ENCODE measurements at places on chromosomes 16 and 17.

DNA sequence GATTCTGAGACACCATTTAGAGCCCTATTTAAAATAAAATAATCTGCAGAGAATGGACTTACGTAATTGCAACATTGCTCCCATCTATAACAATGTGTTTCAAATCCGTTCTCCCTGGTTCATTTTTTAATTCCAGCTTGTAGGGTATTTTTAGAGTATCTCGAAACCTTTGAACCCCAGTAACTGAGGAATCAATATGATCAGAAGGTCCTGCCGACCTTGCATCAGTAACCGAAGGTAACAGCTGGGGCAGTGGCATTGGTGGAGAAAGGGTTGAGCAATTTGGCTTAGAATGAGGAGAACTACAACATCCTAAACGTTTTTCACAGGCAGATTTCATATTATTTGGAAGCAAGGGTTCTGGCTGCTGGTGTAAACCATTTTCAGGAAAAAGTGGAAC, 49.3 kb downstream of the N4BP1 start:
- no peak for DNase-seq

GRCh38 chr17:75457047-75457654, 716 bp downstream of the TMEM94 start:
- DNase-seq = no peak

- DNase-seq = no peak
Observed at GRCh38 chr16:88805340-88805715, 1.7 kb downstream of the CDT1 start.

DNA sequence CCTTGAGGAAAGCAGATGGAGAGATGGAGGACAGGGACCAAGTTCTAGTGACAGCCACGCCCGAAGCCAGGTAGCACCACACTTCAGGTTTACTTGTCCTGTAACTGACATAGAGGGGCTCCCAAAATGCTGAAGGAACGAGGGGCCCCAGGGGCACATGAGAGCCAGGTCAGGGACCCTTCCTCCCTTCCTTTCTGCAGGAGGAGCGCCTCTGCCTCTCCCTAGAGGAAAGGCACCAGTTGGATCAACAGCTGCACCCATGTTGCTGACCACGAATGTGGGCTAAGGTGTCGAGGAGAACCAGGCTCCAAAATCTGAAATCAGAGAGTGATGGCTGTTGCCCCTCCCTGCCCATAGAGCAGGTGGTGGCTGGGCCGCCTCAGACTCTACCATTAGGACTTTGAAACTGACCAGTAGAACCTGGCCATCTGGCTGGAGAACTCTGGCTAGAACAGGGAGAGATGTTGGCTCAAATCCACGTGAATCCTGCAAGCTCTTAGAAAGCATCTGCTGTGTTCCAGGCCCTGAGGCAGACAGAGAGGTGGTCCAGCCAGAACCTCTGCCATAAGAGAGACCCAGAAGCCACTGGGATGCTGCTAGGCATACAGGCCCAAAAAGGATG, 218.8 kb downstream of the KATNIP start:
- no peak for DNase-seq

- no peak for DNase-seq
Observed at GRCh38 chr16:5215901-5216300, 118.3 kb upstream of the EEF2KMT start.

DNA sequence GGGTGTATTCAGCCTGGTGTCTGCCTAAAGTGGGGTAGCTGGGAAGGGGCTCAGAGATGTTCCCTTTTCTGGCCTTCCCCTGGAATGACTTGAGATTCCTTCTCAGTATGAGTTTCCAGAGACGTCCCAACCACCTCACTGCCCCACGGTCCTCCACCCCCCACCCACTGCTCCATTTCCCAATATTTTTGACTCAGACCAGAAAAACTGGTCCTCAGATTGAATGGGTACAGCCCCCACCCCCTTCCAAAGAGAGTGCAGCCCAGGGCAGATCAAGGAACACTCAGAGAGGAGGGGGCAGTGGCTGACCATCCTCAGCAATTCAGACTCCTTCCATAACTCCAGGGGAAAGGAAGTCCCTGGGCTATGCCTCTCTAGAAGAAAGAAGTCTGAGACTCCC, 3.2 kb downstream of the ACLY start:
- no peak for DNase-seq

- no peak for DNase-seq
Observed at GRCh38 chr17:42018339-42018738, 1.1 kb upstream of the DNAJC7 start.

GRCh38 chr16:12976496-12976895, 75.1 kb downstream of the SHISA9 start:
- DNase-seq = no peak

- no peak for DNase-seq
Observed at GRCh38 chr16:66740010-66740409, 11.4 kb downstream of the DYNC1LI2 start.

DNA sequence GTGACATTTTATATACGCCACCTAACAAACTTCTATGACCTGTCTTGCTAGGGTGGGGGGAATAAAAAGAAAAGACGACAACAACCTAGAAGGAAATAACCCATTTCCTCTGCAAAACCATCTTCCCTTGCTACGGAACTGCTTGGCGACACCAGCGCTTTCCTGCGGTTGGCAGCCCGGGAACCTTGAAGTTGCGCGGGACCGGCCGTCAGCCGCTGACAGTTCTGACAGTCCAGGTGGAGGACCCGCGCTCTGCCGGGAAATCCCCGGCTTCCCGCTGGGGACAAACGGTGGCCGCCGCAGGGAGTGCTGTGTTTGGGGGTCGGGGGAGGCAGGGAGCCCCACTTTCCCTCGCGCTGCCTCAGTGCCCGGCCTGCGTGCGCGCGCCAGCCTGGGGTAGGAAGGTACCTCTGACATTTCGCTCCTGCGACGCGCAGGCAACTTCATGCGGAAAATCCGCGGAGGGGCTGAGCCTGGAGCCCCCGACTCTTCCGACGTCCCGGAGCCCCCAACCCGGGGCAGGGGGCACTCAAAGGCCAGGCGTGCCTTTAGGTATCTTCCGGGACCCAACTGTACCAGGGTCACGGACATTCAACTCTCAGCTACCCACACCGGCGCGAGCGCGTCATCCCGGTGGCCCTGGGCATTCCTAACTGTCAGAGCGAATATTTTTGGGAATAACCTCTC, 516 bp downstream of the SLC16A6 start:
- peak; percentile 53 for DNase-seq

DNA sequence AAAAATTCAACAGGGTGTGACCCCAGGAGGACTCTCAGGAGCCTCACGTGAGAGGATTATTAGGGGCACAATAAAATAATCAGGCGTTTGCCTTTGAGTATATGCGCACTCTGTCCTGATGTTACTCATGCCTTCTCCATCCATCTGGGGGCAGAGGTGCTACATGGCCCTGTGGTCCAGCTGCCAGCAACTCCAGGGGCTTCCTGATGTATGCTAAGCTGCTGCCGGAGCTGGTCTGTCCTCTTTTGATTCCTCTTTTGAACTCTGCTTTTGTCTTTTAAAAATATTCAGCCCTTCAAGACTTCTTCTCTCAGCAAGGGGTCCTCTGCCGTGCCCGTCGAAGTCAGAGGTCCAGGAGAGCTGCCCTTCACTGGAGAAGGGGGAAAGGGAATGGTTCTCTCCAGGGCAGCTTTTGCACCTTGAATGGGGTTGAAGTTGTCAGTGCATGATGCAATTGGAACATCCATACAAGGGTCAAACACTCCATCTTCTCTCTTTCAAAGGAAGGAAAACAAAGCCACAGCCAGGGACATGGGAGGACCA, 431.4 kb downstream of the SHISA9 start:
- DNase-seq = no peak

DNA sequence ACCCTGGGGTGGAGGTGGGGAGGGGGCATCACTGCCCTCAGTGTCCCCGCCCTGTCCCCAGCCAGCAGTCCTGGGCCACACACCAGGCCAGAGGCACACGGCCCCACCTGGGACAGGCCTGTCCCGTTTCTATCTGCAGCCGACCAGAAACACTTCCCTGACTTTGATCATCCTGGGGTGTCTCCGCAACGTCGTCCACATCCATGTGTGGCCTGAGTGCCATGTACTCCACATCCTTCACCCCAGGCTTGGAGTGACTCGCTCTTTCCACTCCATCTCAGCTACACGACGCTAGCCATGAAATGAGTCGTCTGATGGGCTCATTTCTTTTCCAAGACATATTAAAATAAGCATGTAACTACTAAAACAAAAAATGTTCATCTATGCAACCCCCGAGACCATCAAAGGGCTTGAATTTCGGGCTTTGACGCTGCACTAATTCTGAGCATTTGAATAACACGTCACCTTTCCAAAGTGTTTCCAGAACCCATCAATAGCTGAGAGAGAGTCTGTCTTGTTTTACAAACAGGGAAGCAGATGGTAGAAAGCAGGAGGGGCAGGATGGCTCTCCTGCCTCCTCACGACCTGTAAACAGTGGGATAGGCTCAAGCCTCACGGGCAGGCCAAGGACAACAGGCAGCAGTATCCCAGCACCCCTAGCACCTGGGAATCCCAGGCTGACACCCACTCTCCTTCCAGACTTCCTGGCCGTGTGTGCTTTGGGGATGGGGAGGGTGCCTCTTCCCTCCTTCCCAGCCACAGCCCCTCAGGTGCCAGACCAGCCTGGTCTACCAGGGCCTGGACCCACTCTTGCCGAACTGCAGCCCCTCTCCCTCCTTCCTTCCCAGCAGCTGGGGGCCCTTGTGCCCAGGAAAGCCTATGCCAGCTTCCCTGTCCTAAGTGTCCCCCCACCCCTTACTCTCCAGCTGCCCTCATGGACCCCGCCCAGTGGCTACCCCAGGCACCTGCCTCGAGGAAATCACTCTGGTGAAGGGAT, 20.0 kb upstream of the RASD1 start:
- DNase-seq = no peak

- no peak for DNase-seq
Observed at GRCh38 chr16:78783570-78784079, 684.2 kb downstream of the WWOX start.

- peak; percentile 81 for DNase-seq
Observed at GRCh38 chr17:78214016-78214705, at the start of gene BIRC5. Gene BIRC5 (plus strand): TSS chr17:78214253. CDS start chr17:78214317, 64 bp downstream.

DNA sequence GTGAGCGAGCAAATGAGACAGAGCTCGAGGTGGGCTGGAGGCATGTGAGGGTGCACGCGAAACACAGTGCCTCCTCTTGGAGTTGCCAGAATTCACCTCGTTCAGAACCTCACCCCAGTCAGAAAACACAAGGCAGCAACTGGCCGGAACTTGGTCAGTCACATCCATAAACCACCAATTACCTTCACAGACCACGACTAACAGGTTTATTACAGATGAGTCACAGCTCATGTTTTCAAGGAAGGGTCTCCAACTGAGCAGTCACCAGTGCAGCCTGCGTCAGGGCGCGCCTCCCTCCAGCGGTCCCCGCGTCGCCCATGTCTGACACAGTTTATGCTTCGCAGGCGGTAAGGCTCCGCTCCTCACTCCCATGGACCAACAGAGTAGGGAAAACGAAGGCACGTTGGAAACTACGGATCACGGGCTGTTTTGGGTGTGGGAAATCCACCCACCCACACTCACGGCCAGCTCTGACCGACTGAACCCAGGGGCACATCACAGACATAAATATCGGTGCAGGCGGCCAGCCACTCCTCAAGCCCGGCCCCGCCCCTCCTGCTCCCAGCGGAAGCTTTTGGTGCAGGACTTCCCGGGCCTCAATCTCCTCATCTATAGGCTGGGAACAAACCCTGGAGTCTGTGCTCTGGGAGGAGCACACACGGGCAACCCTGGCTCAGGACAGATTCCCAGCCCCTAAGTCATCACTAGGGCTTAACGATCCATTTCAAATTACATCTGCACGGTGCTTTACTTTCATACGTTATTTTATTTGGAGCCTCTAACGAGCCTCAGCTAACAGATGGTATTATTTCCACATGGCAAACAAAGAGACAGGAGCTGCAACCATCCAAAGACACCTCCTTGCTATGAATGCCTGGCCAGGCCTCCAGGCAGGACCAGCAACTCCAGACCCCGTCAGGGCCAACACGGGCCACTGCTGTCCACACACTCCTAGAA, 126.3 kb downstream of the ZNF778 start:
- no peak for DNase-seq

- no peak for DNase-seq
Observed at GRCh38 chr17:42087736-42088705, 10.3 kb downstream of the ZNF385C start.

DNA sequence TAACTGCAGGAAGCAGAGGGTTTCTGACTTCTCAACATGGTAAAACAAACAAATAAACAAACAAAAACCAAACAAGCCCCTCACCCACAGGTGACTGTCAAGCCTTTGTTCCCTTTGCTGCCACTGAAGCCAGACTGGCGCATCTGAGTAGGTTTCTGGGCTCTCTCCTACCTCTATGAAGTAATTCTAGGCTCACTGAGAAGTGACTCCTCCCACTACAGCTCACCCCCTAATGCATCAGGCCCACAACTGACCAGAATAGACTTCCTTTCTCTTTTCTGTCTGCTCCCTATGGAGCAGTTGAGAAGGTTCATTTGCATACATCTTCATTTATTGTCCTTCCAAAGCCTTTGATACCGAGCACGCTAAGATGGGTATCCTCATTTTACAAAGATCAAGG, 77.0 kb upstream of the CCL2 start:
- DNase-seq = no peak

DNA sequence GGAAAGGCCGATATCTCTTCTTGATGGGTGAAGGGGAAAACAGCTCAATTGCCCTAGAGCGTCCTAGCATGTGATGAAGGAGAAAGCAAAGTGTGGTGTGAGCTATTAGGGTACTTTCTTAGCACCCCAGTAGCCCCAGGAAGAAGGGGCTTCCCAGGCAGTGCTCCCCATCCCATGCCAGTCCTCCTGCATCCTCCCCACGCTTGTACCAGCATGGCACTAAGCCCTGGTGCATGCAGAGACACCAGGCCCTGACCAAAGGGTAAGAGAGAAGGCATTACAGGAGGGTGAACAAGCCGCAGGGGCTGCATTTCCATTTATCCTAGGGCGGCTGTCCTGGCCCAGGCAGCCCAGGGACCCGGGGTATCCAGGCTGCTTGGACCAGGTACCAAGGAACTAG, 3.1 kb downstream of the CYB561 start:
- no peak for DNase-seq

GRCh38 chr17:48231995-48232959, 124.7 kb downstream of the SNX11 start:
- no peak for DNase-seq

DNA sequence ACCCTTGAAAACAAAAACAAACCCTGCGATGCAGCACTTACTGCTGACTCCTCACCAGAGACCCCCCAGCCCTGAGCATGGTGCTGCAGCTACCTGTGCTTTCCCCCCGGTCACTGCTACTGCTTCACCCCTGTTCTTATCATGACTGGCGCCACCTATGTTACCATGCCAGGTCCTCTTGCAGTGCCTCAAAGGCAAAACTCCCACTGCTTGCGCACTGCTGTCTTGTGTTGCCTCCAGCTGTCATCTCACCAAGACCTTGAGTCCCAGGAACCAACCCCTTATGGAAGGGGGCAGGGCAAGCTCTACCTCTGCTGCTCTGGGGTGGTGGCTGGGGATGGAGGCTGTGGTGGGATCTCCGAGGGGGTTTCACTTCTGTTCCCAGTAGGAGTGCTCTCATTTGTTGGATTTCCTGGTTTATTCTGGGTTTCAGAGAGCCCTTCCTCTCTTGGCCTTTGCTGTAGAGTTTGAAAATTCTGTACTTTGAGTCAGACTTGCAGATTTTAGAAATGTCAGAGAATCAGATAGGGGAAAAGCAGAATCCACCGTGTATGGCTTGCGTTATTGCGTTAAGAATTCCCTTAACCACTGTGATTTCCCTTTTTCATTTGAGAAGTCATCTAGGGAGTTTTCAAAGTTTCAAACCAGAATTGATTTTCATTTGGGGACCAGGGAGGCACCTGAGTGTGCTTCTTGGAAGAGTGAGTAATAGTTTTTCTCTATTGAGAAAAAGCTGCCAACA, 96.6 kb downstream of the SPECC1 start:
- DNase-seq = no peak

Data from activated effector memory CD4-positive, alpha-beta T cell treated with Interleukin-2 at 50 U/mL for 16 hours (primary cell).